ENCODE measurements at places on chromosomes 3 and 15. TPM values are rescaled to one million over a fixed set of nuclear protein-coding genes. Genes with fewer than 3 reads are reported as not detected.
A peak's percentile ranks its signal among the peaks of the same experiment; 100 is the strongest.

The ERICH6 gene
- not detected for total RNA-seq

The LRRC3B gene
- not detected for total RNA-seq

The ERC2 gene
- total RNA-seq, result 4.9 TPM

The SAMD7 gene
- not detected for total RNA-seq

The C3orf22 gene
- not detected for total RNA-seq

The CCR8 gene
- 0.46 TPM for total RNA-seq

The SKIL gene
- 43.2 TPM for total RNA-seq

The WWTR1 gene
- 65.8 TPM for total RNA-seq

The PRC1 gene
- 40.0 TPM for total RNA-seq

The SNRPA1 gene
- total RNA-seq, result 77.1 TPM

The IL12A gene
- total RNA-seq, result 9.1 TPM

- no peaks in the 10 kb centered on the region for H3K4me1 ChIP-seq
- no peaks in the 10 kb centered on the region for H3K27me3 ChIP-seq
- DNase-seq, result no peak
- H3K36me3 ChIP-seq, result no peaks in the 10 kb centered on the region
- no peak overlapping the region for H3K4me3 ChIP-seq
Observed at GRCh38 chr3:109818081-109818480, 480.7 kb upstream of the DPPA4 start.

DNA sequence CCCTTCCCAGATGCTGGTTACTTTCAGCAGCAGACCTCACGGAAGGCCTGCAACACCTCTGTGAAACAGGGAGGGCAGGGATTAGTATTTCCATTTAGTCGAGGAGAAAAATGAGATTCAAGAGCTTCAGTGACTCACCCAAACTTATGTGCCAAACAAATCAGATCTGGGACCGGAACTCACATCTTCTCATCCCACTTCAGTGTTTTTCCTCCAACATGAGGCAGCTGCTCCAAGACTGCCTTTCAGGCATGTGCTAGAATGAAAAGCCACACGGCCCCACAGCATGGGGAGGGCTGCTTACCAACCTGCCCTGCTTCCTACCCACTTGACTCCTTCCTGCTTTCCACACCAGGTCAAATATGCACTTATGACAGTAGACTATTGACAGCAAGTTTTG is 129.4 kb upstream of the SLC24A5 start:
- no peaks in the 10 kb centered on the region for H3K36me3 ChIP-seq
- no peaks in the 10 kb centered on the region for H3K27me3 ChIP-seq
- no peak overlapping the region for H3K27ac ChIP-seq
- peaks cover 10% of the 10 kb centered on the region for H3K4me1 ChIP-seq
- DNase-seq, result no peak

DNA sequence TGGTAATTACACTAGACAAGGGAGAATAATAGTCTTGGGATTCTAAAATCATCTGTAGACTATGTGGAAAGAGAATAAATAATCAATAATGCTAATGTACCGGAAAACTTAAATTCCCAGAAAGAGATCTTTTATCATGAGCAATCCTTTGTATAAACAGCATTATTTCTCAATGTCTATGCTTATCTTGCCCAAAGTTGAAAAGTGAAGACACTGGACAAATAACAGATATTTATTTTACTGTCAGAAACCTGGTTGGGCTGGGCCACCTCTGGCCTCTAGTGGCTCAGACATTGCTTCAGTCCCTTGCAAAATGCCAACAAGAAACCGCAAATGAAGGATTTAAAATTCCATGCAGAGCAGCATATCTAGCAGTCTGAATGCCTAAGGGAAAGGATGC is 409.9 kb downstream of the FHIT start:
- no peak for DNase-seq
- H3K4me3 ChIP-seq, result no peak overlapping the region
- H3K27me3 ChIP-seq, result no peaks in the 10 kb centered on the region
- no peaks in the 10 kb centered on the region for H3K36me3 ChIP-seq
- H3K27ac ChIP-seq, result no peak overlapping the region
- H3K4me1 ChIP-seq, result no peaks in the 10 kb centered on the region

- H3K27ac ChIP-seq, result no peak overlapping the region
- peaks cover 56% of the 10 kb centered on the region for H3K27me3 ChIP-seq
- H3K36me3 ChIP-seq, result no peaks in the 10 kb centered on the region
- H3K4me1 ChIP-seq, result no peaks in the 10 kb centered on the region
- peak overlapping the region; percentile 69 for H3K4me3 ChIP-seq
Observed at GRCh38 chr3:61564395-61565059, 3.2 kb downstream of the PTPRG start.

- no peaks in the 10 kb centered on the region for H3K36me3 ChIP-seq
- DNase-seq, result no peak
- no peak overlapping the region for H3K4me3 ChIP-seq
- no peaks in the 10 kb centered on the region for H3K27me3 ChIP-seq
Observed at GRCh38 chr15:65644282-65644681, 22.5 kb downstream of the SLC24A1 start.

DNA sequence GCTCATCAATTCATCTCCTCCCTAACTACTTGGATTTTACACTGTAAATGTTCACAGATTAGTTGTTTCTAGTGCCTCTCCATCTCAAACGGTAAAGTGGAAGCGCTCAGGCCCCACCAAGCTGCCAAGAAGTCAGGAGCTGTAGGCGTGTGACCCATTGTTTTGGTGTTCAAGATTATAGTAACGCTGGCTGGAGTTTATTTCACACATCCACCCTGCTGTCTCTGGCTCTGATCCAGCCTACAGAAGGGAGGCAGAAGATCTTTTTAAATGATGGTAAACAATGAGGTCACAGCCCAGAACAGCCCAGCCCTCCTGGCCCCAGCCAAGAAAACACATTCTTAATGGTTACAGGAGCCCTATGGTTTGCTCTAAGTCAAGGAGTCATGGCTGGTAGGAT is 25.7 kb upstream of the GALNT15 start:
- no peaks in the 10 kb centered on the region for H3K36me3 ChIP-seq
- no peak overlapping the region for H3K4me3 ChIP-seq
- H3K27me3 ChIP-seq, result no peaks in the 10 kb centered on the region
- H3K4me1 ChIP-seq, result no peaks in the 10 kb centered on the region
- H3K27ac ChIP-seq, result no peak overlapping the region
- DNase-seq, result no peak

GRCh38 chr3:9396301-9396631 is 1.1 kb upstream of the SETD5 start:
- peaks cover 75% of the 10 kb centered on the region for H3K4me1 ChIP-seq
- no peaks in the 10 kb centered on the region for H3K27me3 ChIP-seq
- peak overlapping the region; percentile 99 for H3K27ac ChIP-seq
- H3K36me3 ChIP-seq, result peaks cover 10% of the 10 kb centered on the region
- H3K4me3 ChIP-seq, result peak overlapping the region; percentile 56

DNA sequence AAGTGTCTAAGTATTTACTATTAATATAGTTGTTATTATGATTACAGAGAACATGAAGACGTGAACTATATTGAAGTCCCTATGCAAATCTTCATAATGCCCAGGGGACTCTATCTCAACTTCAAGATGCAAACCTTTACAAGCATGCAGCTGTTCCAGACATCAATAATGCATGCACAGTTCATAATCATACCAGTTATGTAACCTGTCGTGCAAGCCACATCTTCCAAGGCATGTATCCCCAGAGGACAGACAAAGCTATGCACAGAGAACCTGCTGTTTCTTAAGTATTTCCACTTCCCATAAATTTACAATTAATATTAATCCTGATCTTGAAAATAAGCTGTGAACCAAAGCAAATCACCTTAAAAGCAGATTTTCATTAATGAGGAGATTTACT is 534.1 kb downstream of the TUSC7 start:
- no peaks in the 10 kb centered on the region for H3K27me3 ChIP-seq
- H3K4me1 ChIP-seq, result no peaks in the 10 kb centered on the region
- no peak overlapping the region for H3K4me3 ChIP-seq
- H3K36me3 ChIP-seq, result no peaks in the 10 kb centered on the region
- no peak overlapping the region for H3K27ac ChIP-seq
- no peak for DNase-seq

DNA sequence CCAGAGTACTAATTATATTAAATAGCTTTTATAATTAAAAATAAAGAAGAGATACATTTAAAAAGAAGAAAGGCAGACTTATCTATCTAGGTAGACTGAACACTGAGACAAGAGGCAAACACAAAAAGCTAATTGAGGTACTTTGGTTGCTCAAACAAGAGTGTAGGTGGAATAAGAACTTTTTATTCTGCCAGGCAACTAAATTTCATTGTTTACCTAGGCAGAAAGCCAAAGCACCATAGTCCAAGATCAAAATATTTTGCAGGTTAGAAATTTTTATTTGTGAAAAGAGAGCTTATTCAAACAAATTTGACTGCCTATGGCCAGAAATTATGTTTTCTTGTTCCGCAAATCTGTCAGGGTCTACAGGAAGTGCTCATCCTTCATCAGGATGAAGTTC is 499.6 kb upstream of the GBE1 start:
- H3K27ac ChIP-seq, result no peak overlapping the region
- no peaks in the 10 kb centered on the region for H3K27me3 ChIP-seq
- no peaks in the 10 kb centered on the region for H3K4me1 ChIP-seq
- no peak for DNase-seq
- H3K4me3 ChIP-seq, result no peak overlapping the region

DNA sequence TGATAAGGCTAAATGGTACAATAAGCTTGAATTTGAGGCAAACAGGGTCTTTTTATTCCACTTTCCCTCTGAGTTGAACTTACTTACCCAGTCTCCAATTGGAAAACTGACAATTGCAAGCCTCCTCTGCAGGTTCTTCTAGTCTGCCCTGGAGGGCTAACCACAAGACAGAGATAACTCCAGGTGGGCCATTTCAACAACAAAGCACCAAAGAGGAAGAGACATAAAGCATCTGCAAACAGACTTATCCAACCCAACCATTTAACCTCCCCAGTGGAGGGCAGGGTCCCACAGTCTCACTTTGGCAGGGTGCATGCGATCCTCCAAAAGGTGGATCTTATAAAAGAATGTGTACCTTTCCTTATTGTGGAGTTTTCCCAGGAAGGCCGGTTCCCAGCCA is 525.8 kb downstream of the DIPK2A start:
- no peaks in the 10 kb centered on the region for H3K4me1 ChIP-seq
- H3K27ac ChIP-seq, result no peak overlapping the region
- no peak for DNase-seq
- H3K36me3 ChIP-seq, result no peaks in the 10 kb centered on the region

DNA sequence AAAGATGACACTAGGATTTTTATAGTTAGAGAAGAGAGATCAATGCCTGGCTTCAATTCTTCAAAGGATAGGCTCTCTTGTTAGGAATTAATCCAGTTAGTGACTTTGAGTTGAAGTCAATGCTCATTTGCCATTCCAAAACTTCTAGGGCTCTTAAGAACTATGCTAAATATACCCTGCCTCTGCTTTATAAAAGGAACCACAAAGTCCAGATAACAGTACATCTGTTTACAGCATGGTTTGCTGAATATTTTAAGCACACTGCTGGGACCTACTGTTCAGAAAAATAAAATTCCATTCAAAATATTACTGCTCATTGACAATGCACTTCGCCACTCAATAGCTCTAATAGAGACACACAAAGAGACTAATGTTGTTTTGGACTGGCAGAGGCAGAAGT is 786.6 kb upstream of the DPPA4 start:
- H3K36me3 ChIP-seq, result no peaks in the 10 kb centered on the region
- H3K4me3 ChIP-seq, result no peak overlapping the region
- no peaks in the 10 kb centered on the region for H3K4me1 ChIP-seq

DNA sequence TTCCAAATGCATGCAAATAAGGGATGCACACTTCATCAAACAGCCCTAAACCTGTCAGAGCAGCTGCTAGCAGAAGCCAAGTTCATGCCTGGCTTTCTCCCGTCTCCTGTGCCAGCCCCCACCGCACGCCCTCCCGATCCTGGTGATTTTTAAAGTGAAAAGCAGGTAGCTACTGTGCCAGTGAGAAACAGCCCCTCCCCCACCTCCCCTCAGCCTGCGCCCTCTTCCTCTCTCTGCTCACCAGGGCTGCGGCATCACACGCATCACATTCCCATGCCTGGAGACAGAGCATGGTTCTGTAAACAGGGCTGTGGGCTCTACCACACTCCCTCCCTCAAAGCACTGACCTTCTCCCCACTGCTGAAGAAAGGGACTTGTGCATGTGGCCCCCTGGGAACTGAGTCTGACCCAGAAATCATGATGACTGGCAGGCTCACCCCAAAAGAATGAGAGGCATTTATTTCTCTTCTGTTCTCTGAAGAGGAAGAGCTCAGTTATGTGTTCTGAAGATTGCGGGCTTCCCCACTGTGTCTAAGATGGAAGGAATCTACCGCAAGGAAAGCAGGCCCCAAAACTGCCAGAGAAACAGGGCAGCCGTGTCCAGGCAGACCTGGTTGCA is 14.5 kb upstream of the SLC6A1 start:
- H3K27me3 ChIP-seq, result no peaks in the 10 kb centered on the region
- no peak overlapping the region for H3K27ac ChIP-seq
- peak; percentile 18 for DNase-seq
- no peak overlapping the region for H3K4me3 ChIP-seq

- H3K36me3 ChIP-seq, result no peaks in the 10 kb centered on the region
- H3K4me1 ChIP-seq, result peaks cover 4% of the 10 kb centered on the region
- H3K27ac ChIP-seq, result no peak overlapping the region
- H3K27me3 ChIP-seq, result no peaks in the 10 kb centered on the region
Observed at GRCh38 chr3:100471444-100471843, 21.0 kb upstream of the TMEM45A start.

- H3K4me1 ChIP-seq, result peaks cover 58% of the 10 kb centered on the region
- peak overlapping the region; percentile 78 for H3K27ac ChIP-seq
- DNase-seq, result peak; percentile 66
- H3K36me3 ChIP-seq, result no peaks in the 10 kb centered on the region
- H3K27me3 ChIP-seq, result no peaks in the 10 kb centered on the region
- peak overlapping the region; percentile 33 for H3K4me3 ChIP-seq
Observed at GRCh38 chr15:68298882-68299381, 21.4 kb downstream of the FEM1B start.

- H3K4me3 ChIP-seq, result peak overlapping the region; percentile 61
- peak; percentile 90 for DNase-seq
- peaks cover 39% of the 10 kb centered on the region for H3K4me1 ChIP-seq
- H3K27me3 ChIP-seq, result peaks cover 9% of the 10 kb centered on the region
- no peaks in the 10 kb centered on the region for H3K36me3 ChIP-seq
Observed at GRCh38 chr3:97821287-97821773, 481 bp upstream of the CRYBG3 start.

- no peak overlapping the region for H3K4me3 ChIP-seq
- no peaks in the 10 kb centered on the region for H3K36me3 ChIP-seq
- no peaks in the 10 kb centered on the region for H3K4me1 ChIP-seq
- no peak overlapping the region for H3K27ac ChIP-seq
- no peak for DNase-seq
Observed at GRCh38 chr3:157280786-157281185, 120.8 kb upstream of the CCNL1 start.

DNA sequence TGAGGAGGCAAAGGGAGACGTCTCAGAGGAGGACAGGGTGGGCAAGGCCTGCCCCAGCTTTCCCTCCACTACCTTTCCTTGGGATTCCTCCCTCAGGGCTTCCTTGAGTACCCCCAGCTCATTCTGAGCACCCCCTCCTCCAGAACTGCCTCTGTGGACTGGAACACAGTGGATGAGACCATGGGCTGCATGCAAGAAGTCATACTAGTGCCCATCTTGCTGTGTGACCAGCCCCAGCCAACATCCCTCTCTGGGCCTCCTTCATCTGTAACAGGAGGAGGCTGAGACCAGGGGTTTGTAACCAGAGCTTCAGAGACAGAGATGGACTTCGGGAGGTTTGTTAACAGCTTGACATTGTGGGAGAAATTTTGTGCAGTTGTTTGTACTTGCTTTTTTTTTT is 25.6 kb downstream of the FEM1B start:
- H3K4me1 ChIP-seq, result peaks cover 13% of the 10 kb centered on the region
- no peaks in the 10 kb centered on the region for H3K27me3 ChIP-seq
- no peaks in the 10 kb centered on the region for H3K36me3 ChIP-seq
- no peak for DNase-seq

Measured in spleen (tissue), 13 donors.